ENCODE measurements at places on chromosomes 4 and X.

DNA sequence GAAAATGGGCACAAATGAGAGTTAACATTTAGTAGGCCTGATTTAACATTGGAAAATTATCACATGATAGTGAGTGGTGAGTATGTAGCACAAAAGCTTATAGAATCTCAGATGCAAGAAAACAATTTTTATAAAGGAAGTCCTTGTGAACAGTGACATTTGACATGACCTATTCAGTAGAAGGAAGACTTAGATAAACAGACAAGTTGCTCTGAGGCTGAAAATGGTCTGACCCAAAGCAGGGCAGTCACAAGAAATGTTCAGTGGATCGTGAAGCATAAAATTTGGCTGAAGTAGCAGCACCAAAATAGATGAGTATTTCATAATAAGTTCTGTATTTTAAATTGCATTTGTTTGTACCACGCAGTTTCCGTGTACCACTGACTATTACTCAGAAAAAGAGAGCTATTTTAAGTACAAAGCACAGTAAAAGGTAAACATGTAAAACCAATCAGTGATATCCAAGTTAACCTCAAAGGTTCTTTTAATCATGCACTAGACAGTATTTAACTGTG, 605.7 kb upstream of the PABPC4L start:
- no peak for DNase-seq

- DNase-seq = no peak
Observed at GRCh38 chrX:15087747-15088146, 182.1 kb downstream of the ASB9 start.

GRCh38 chr4:127069675-127070074, 563.1 kb upstream of the INTU start:
- peak; percentile 67 for DNase-seq

- DNase-seq = no peak
Observed at GRCh38 chr4:123390846-123391456, 5.6 kb upstream of the SPRY1 start.

GRCh38 chr4:96102541-96103026, 262.7 kb downstream of the PDHA2 start:
- DNase-seq = no peak
